CD4-positive, alpha-beta T cell (primary cell): ENCODE measurements at places on chromosomes 12 and 14.

DNA sequence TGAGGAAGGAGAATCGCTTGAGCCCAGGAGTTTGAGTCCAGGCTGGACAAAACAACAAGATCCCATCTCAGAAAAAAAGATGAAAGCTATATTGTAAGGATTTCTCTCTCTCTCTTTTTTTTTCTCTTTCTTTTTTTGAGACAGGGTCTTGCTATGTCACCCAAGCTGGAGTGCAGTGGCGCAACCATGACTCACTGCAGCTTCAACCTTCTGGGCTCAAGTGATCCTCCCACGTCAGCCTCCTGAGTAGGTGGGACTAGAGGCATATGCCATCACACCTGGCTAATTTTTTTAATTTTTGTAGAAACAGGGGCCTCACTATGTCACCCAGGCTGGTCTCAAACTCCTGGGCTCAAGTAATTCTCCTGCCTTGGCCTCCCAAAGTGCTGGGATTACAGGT is 5.8 kb upstream of the MRPL42 start:
- DNase-seq: no peak

GRCh38 chr14:65070471-65070976 is 31.8 kb downstream of the MAX start:
- DNase-seq: no peak

DNA sequence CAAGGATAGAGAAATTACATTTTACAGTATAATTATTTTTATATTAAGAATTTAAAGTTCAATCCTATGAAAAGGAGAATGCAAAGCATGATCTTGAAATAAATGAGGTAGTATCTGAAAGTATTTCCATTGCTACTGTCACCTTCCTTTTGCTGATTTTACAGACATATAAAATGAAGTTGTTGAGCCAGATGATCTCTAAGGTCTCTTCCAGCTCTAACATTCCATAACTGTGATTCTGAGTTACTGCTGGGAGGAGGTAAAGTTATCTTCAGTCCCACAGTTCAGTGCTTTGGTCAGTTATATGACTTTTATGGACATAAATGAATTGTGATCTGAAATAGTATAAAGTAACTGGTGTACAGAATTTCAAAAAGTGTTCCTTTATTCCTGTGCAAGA is 52.8 kb downstream of the SLC38A6 start:
- no peak for DNase-seq

- no peak for DNase-seq
Measured at GRCh38 chr12:108559748-108560147, 1.2 kb downstream of the SART3 start.

GRCh38 chr14:54651649-54652048 is 84.7 kb downstream of the SAMD4A start:
- no peak for DNase-seq

DNA sequence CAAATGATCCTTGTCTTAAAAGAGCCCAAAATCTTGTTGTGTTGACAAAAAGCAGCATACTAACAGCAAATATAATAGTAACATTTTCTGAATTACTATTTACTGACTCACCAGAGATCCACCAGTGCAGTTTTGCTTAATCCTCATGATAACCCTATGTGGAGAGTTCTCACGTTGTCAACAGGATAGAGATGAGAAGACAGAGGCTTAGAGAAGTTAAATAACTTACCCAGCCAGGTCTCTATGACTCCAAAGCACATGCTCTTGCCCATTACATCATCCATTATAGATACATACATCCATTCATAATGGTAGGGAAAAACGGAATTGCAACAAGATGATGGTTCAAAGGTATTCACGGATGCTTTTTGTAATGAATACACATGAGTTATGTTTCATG is 111.9 kb downstream of the PAX9 start:
- DNase-seq: no peak

- no peak for DNase-seq
Measured at GRCh38 chr12:84969226-84969625, 56.6 kb upstream of the SLC6A15 start.

GRCh38 chr12:118603610-118604361 is 227.4 kb downstream of the SUDS3 start:
- DNase-seq: no peak

DNA sequence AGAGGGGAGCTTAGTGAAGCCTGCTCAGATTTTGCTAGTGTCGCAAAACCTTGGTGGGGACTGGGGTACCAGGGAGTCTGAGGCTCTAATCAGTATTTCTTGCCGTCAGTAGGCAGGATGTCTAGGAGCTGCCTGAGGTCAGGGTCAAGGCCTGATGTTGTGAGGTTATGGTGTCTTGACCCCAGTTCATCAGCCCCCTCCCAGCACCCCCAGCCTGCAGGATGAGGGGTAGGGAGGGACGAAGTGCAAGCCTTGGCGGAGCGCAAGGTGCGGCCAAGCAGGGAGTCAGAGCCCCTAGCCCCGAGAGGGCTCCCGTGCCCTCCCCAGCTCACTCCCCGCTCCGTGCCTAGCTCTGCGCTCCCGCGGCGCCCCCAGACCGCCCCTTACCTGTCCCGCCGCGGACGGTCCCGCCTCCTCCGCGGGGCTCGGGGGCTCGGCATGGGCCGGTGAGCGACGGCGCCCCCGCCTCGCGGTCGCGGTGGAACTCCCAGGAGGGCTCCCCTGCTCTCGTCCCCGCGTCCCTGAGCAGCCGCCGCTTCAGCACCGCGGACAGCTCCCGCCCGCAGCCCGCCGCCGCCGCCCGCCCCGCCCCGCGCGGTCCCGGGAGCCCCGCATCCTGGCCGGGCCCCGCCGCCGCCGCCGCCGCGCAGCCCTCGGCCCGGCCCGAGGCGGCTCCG is 347 bp downstream of the SYNDIG1L start:
- DNase-seq: peak; percentile 50

GRCh38 chr12:66115071-66115600 is 15.4 kb downstream of the LLPH start:
- DNase-seq: no peak
